PC-3 (cell line): ENCODE measurements at places on chromosomes 1 and 21. TPM values are rescaled to one million over a fixed set of nuclear protein-coding genes. Genes with fewer than 3 reads are reported as not detected.

- DNase-seq: peak; percentile 16
Observed at GRCh38 chr1:26822737-26823395, 3.6 kb upstream of the ZDHHC18 start.

GRCh38 chr1:51331206-51332100 is 1.1 kb upstream of the TTC39A start:
- DNase-seq: peak; percentile 58

DNA sequence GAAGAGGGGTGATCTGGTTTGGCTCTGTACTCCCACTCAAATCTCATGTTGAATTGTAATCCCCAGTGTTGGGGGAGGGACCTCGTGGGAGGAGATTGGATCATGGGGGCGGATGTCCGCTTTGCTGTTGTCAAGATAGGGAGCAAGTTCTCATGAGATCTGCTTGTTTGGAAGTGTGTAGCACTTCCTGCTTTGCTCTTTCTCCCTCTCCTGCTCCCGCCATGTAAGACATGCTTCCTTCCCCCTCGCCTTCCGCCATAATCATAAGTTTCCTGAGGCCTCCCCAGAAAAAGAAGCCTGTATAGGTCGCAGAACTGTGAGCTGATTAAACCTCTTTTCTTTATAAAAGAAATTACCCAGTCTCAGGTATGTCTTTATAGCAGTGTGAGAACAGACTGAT is 27.9 kb downstream of the MYOM3 start:
- DNase-seq: no peak

FCGR3A gene
- total RNA-seq: not detected in 2 replicates

SDCCAG8 gene
- 99.3 and 194 TPM in 2 replicates for total RNA-seq

DNA sequence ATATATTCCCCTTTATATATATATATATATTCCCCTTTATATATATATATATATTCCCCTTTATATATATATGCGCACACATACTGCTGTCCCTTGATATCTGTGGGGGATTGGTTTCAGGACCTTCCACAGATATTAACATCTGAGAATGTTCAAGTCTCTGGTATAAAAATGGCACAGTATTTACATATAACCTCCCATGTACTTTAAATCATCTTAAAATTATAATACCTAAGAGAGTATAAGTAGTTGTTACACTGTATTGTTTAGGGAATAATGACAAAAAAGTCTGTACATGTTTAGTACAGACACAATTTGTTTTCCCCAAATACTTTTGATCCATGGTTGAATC is 45.8 kb downstream of the NR5A2 start:
- DNase-seq: no peak

- peak; percentile 59 for DNase-seq
Observed at GRCh38 chr1:231396643-231397042, 25.4 kb downstream of the EGLN1 start.

GRCh38 chr1:32701951-32702598 is 495 bp downstream of the SYNC start:
- DNase-seq: peak; percentile 19

RGS16 gene
- total RNA-seq: 0.40 and 1.5 TPM in 2 replicates

GRCh38 chr1:240399381-240399780 is 212.6 kb downstream of the GREM2 start:
- DNase-seq: peak; percentile 69

NBPF10 gene
- total RNA-seq: 1.4 and 1.5 TPM in 2 replicates

DNA sequence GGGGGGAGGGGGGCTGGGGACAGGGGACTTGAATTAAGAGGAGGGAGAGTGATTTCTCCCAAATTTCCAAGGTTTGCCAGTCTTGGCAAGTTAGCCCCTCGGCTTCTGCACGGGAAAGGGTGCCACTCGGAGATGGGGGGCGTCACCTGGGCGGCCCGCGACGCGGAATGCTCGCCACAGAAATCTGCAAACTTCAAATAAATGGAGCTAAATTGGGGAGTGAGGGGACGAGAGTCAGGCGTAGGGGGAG is 885 bp upstream of the SSBP3 start:
- DNase-seq: no peak

DNA sequence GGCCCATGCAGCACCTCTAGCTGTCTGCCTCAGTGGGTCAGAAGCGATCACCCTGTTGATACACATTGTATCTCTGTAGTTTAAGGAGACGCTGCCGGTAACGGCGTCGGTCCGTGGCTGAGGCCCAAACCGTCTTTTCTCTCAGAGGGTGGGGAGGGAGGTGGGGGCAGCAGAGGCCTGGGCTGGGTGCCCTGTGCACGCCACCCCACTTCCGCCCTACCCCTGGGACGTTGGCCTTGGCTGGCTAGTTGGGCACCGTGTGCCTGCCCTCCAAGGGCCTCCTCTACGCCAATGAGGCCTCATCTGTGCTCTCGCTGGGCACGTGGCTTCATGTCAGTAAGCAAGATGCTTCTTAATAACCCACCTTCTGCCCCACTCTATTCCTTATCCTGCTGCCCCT is 9.4 kb downstream of the ZC3H12A start:
- DNase-seq: no peak

LACTBL1 gene
- total RNA-seq: not detected in 2 replicates

DNA sequence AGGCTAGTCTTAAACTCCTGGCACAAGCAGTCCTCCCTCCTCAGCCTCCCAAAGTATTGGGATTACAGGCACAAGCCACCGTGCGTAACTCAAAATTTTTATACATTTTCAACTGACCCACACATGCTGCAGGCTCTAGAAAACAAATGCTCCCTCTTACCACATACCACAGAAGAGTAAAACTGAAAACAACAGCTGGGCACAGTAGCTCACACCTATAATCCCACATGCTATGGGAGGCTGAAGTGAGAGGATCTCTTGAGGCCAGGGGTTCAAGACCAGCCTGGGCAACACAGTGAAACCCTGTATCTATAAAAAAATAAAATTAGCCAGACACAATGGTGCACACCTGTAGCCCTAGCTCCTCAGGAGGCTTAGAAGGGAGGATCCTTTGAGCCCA is 56.7 kb downstream of the AKT3 start:
- DNase-seq: no peak

- DNase-seq: no peak
Observed at GRCh38 chr1:1205769-1206375, 520 bp downstream of the TNFRSF18 start.

GRCh38 chr1:29851691-29852090 is 615.4 kb downstream of the PTPRU start:
- DNase-seq: peak; percentile 15

SOX13 gene
- total RNA-seq: 81.9 and 93.1 TPM in 2 replicates

DNA sequence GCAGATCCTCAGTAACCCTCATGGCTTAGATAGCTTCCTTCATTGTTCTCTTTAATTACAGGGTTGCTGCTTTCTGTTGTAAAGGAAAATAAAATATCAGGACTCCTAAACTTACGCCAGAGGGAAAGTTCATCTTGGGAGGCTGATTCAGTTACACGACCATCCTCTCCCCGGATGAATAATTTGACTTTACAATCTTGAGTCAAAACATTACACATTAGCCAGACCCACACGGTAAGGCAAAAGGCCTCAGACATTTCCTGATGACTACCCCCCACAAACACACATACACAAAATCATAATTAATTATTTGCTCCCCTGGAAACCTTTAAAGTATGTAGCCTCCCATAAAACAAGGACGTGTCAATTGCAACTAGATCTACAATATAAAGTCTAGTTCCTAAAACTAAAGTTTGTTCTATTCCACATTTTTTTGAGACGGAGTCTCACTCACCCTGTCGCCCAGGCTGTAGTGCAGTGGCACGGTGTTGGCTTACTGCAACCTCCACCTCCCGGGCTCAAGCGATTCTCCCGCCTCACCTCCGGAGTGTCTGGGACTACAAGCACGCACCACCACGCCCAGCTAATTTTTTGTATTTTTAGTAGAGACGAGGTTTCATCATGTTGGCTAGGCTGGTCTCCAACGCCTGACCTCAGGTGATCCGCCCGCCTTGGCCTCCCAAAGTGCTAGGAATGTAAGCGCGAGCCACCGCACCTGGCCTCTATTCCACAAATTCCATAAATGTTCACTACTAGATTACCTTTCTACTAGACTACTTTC is 830 bp upstream of the PRDX1 start:
- peak; percentile 77 for DNase-seq

IRF2BP2 gene
- total RNA-seq: 78.8 and 102 TPM in 2 replicates

TFF1 gene
- total RNA-seq: 99.2 and 111 TPM in 2 replicates

C1QB gene
- not detected in 2 replicates for total RNA-seq

- peak; percentile 80 for DNase-seq
Observed at GRCh38 chr21:42389449-42389835, 6.4 kb downstream of the TMPRSS3 start.

GRCh38 chr1:10755970-10756521 is 40.4 kb downstream of the CASZ1 start:
- DNase-seq: peak; percentile 30

TAF5L gene
- 24.2 and 28.3 TPM in 2 replicates for total RNA-seq

CENPS gene
- 16.3 and 19.5 TPM in 2 replicates for total RNA-seq

- DNase-seq: peak; percentile 28
Observed at GRCh38 chr1:215082532-215083382, at the start of gene KCNK2. Gene KCNK2 (plus strand): TSS chr1:215082737. CDS start chr1:215083386, 649 bp downstream.

PTPRU gene
- 25.7 and 31.4 TPM in 2 replicates for total RNA-seq

DNA sequence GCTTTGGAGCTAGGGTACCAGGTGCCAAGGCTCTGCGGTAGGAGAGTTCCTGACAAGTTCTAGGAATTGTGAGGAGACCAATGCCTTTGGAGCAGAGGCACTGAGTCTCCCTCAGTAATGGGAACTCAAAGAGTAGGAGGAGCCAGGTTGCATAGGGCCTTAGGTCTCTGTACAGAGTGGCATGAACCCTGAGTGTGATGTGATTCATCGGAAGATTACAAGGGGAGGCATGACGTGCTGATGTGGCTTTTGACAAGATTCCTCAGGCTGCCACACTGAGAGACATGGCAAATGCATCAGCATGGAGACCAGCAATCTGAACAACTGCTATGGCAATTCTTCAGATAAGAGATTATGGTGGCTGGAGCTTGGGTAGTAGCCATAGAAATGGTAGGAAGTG is 94.6 kb upstream of the SLC44A3 start:
- DNase-seq: peak; percentile 11

AMY2B gene
- 0.23 and 0.98 TPM in 2 replicates for total RNA-seq

DNA sequence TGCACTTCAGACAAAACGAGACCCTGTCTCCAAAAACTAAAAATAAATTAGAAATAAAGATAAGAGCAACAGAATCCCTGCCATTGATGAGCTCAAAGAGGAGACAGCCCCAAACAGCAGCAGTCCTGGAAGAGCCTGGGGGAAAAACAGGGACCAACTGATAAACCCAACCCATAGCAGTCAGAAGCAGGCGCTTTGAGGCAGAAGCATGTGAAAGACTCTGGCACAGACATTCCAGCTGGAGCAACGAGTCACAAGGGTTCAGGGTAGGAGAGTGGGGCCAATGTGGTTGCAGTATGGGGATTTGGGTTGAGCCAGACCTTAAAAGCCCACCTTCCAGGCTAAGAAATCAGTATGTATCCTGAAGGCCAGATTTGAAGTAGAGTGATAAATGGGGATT is 78.5 kb downstream of the MPZL1 start:
- DNase-seq: no peak

MAP3K21 gene
- 13.7 and 17.1 TPM in 2 replicates for total RNA-seq

STK40 gene
- 14.4 and 15.9 TPM in 2 replicates for total RNA-seq

- DNase-seq: no peak
Observed at GRCh38 chr1:19647643-19648042, 3.5 kb downstream of the NBL1 start.

- no peak for DNase-seq
Observed at GRCh38 chr1:111803951-111804350, 48.2 kb downstream of the DDX20 start.

GRCh38 chr21:36297938-36298572 is 21.9 kb upstream of the MORC3 start:
- peak; percentile 74 for DNase-seq

DNA sequence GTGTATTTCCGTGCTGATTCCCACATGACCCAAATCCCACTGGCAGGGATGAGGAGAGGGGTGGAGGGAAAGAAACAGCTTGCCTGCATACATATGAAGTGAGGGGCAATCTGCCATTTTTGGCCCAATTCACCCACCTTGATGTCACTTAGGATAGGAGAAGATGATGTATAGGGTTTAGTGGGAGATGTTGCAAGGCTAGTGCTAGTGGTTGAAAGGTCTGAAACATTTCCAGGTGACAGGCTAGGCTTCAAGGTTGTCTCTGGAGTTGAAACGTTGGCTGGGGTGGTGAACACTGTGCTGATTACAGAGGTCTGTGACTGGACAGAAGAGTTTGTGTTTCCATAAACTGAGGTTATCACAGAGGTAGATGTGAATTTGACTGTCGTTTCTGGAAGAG is 12.1 kb downstream of the CD34 start:
- no peak for DNase-seq

VSIG8 gene
- 0.29 and 0.47 TPM in 2 replicates for total RNA-seq

DNA sequence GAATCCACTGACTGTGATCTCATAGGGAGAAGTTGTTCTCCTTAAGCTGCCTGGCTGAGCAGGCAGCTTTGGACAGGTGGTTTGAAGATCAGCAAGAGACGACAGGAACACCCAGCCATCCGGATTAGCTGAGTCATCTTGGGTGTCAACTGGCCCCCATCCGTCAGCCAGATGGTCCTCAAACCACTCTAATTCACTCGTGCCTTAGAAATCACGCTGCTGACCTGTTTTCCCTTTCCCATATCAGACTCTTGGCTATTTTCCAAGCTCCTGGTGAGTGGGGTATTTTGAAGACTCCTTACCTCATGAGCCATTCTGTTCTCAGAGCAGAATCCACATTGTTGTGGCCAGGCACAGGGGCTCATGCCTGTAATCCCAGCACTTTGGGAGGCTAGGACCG is 149.1 kb upstream of the L1TD1 start:
- DNase-seq: no peak

RPRD2 gene
- total RNA-seq: 12.5 and 12.6 TPM in 2 replicates

DNA sequence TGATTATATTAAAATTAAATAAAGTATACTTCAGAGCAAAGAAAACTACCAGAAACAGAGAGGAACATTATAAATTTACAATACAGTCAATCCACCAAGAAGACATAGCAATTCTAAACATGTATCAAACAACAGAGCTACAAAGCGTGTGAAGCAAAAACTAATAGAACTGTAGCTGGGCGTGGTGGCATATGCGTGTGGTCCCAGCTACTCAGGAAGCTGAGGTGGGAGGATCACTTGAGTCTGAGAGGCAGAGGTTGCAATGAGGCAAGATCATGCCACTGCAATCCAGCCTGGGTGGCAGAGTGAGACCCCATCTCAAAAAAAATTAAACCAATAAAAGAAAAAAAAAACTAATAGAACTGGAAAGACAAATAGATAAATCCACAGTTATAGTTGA is 12.3 kb downstream of the CCDC185 start:
- no peak for DNase-seq

- DNase-seq: no peak
Observed at GRCh38 chr1:34984435-34984792, 733 bp downstream of the TMEM35B start.

- DNase-seq: no peak
Observed at GRCh38 chr1:245469006-245469405, 314.2 kb downstream of the KIF26B start.

SRGAP2 gene
- total RNA-seq: 69.1 and 79.5 TPM in 2 replicates
